NCI-H146 (cell line): ENCODE measurements at places on chromosomes 12 and 14.
A peak's percentile ranks its signal among the peaks of the same experiment; 100 is the strongest.

DNA sequence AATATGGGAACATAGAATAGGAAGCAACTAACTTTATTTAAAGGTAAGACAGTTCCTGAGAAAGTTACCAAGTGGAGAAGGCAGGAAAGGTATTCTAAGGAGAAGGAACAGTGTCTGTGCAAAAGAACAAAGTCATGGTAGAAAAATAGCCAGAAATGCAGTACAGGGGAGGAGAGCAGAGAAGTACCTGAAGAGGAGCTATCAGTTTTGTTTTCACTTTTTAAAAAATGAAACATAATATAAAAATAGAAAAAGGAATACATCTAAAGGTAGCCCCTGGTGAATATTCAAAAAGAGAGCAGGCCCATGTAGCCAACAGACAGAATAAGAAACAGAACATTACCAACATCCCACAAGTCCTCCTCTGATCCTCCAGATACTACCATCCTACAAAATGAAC, 408.7 kb downstream of the ADAMTS20 start:
- no peak for DNase-seq

GRCh38 chr12:65532764-65533163, 254.3 kb downstream of the MSRB3 start:
- no peak for DNase-seq

DNA sequence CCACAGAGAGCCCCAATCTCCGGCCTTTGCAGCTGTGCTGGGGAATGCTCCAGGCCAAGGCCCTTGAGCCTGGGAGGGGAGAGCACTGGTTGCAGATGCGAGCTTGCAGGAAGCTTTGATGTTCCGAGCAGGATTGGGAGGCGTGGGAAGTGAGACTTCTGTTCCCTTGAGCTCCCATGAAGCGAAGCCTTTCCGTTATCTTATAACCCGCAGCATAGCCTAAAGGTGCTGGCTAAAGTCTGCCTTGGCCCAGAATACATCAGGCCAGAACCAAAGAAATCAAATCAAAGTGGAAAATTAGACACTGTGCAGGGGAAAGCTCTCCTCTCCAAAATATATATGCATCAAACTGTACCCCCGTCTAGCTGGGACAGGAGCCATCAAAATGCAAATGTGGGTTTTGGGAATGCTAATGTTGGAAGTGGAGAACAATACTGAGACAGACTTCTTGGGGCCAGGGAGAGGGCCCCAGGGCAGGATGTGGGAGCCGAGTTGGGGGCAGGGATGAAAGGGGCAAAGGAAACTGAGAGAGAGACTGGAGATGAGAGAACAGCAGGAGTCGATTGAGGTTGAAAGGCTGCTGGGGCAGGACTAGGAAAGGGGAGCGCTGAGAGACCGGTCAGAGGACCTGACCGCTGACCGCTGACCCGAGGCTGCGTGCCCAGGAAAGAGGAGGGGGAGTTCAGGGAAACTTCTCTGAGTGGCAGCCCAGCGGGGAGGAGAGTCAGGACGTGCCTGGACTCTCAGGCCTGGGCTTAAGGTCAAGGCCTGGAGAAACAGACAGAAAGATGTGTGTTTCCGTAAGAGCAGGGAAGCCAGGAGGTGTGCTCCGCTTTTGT, 152.2 kb upstream of the PARP11 start:
- no peak for DNase-seq

DNA sequence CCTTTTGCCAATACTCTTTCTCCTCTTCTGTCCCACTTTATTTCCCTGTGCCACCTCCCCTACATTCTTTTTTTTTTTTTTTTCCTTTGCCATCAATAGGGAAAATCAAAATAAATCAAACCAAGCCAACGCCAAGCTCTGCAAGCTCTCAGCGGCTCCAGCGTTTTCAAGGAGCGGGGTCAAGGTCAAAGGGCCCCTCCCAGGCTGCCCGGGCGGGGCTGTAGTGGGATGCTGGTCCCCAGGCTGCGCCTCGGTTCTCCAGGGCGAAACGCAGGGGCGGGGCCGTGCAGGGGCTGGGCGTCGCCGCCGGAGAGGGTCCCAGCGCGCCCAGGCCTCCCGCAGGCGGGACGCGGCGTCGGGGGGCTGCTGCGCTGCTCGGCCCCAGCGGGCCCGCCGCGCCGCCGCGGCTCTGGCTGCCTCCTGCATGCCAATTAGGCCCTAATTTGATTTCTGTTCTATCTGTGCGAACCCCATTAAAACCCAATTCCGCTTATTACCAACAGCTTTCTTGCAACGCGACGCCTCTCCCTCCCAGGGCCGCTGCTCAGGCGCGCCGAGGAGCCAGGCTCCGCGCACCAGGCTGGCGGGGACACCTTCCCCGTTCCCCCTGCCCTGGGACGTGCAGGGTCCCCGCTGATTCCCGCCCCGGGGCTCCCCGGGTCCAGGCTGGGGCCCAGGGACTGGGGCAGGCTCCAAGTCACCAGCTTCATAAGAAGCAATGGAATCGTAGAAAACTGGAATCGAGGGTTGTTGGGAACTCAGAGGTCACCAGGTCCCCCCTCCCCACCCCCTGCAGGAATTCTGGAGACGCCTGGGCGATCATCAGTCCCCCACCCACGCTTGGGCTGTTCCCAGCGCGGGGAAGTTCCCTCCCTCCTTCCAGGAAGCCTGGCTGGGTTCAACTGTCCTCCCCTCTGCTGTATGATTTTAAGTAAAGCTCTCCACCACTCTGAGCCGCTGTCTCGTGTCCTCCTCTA, 50.7 kb upstream of the MAP1LC3B2 start:
- no peak for DNase-seq

- no peak for DNase-seq
Measured at GRCh38 chr12:17954788-17955187, 135.2 kb downstream of the RERGL start.

DNA sequence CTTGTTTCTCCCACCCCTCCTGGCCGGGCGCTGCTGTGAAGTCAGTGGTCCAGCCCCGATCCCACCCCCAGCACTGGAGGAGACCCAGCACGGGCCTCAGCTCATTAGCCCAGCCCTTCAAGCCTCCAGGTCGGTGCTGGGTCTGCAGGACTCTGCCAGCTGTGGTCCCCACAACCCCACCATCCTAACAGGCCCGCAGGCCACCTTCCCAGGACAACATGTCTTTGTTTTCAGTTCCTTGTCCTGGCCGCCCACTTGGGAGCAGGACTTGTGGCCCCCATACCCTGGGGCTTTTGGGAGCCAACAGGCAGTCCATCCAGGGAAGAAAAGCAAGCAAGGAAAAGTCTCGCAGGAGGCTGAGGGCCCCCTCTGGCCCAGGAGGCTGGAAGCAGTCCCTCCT, 60.0 kb downstream of the HRK start:
- no peak for DNase-seq

GRCh38 chr12:133221241-133221640, 14.4 kb downstream of the ANHX start:
- DNase-seq: no peak

DNA sequence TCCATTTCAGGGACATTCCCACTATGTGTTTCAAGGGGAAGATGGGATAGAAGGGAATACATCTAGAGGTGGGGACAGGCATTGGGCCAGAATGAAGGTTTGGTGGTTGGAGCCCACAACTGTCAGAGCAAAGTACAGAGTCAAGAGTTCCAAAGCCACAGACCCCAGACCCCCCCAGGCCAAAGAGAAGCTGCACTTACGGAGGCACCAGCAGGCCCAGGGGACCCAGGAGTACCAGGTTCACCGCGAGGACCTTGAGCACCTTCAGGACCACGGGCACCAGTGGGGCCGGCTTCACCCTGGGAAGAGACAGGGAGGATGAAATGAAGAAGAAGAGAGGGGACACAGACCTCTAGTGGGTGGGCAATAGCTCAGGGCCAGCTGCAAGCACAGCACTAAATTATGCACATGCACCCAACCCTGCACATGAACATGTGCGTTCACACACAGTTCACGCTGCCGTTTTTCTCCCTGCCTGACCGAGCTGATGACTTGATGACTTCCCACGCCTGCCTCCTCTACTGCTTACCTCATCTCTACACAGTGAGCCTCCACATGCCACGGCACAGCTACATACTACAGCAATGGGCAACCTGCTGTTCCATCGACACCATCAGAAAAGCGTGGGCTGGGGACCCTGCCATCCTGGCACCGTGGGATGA, 16.7 kb downstream of the COL2A1 start:
- DNase-seq: no peak

DNA sequence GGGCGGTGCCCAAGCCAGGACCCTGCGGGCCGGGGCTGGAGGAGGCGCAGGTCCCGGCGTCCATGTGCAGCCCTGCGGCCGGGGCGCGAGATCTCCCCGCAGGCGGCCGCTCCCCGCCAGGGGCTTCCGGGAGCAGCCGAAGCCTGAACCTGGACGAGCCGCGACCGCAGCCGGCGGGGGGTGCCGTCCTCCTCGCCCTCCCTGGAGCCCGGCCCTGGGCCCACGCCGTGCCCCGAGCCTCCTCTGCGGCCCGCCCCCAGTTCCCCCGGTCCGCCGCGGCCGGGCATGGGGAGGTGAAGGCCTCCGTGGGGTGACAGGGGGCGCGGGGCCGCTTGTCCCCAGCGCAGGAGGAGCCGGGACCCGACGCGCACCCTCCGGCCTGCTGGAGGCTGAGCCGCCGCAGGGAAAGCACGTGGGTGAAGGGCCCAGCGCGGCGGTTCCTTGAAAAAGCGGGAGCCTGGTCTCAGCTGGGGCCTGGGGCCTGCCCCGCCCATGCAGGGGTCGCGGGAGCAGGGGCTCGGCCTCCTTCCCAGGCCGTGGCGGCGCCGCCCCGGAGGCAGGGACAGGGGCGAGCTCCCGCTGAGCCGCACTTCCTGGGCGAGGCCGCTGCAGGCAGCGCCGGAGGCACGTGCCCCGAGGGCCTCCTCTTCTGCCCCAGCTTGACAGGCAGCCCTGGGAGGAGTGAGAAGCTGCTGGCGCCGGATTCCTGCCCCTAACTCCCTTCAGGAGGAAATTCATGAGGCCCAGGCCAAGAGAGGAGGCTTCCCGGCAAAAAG, 55.6 kb upstream of the PPP2R5C start:
- peak; percentile 67 for DNase-seq

DNA sequence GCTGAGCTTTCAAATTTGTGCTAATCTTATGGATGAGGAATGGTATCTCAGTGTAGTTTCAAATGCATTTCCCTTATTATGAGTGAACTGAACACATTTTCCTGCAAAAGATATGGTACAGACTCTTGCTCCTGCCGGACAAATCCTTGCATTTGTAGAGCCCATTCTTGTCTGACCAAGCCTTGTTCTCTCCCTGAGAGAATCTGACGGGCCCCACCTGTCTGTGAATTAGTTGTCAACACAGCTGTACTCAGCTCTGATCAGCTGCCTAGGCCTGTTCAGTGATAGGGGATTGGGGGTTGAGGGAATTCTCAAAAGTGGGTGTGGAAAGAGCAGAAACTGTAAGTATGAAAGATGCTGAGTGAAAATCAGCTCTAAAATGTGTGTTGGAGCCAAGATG, 42.8 kb upstream of the SCN8A start:
- peak; percentile 89 for DNase-seq

- no peak for DNase-seq
Measured at GRCh38 chr12:49483619-49484018, 55.2 kb upstream of the KCNH3 start.

- DNase-seq: peak; percentile 1
Measured at GRCh38 chr14:75917322-75917945, 64.4 kb downstream of the TGFB3 start.

GRCh38 chr14:35573911-35574310, 39.9 kb downstream of the INSM2 start:
- DNase-seq: no peak

- DNase-seq: no peak
Measured at GRCh38 chr14:50744231-50744630, 76.1 kb upstream of the SAV1 start.

DNA sequence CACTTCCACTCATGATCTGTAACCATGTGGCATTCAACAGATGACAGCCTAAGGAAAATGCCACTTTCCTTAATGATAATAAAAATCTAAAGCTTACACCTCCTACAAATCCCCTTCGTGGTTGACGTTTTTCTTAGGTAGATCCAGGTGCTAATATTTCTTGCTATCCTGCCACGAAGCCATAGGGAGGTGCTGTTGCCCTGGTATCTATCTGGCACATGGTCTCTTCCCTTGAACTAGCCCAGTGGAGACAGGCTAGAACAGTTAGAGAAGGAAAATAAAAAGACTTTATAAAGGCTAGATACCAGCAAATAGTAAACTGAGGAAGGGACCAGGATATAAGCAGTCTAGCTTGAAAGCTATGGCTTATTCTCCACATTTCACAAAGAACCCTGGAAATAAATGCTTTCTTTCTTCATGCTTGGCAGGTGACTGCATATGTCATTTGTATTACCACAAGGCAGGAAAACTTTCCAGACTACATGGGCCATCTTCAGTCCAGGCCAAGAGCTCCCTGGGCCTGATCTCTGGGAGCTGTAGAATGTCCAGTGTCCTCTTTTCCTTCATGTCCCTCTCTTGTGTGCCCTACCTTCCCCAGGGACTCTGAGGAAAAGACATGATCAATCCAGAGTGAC, 15.3 kb downstream of the SPIC start:
- DNase-seq: peak; percentile 1

GRCh38 chr12:22002430-22002829, 43.6 kb upstream of the CMAS start:
- no peak for DNase-seq

DNA sequence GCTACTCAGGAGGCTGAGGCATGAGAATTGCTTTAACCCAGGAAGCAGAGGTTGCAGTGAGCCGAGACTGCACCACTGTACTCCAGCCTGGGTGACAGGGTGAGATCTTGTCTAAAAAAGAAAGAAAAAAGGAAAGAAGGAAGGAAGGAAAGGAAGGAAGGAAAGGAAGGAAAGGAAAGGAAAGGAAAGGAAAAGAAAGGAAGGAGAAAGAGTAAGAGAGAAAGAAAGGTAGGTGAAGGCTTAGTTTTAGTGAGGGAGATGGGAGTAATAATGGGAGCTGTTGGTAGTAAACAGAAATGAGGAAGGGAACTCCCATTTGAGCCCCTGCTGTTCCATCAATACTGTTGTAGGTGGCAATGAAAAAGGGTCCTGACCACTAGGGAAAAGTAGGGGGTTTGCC, 28.8 kb downstream of the SLC24A4 start:
- DNase-seq: no peak

GRCh38 chr12:70383484-70383883, 17.4 kb downstream of the KCNMB4 start:
- DNase-seq: no peak
